Cardiac muscle cell (in vitro differentiated cells and primary cell): ENCODE measurements at places on chromosomes 3 and 15. TPM values are rescaled to one million over a fixed set of nuclear protein-coding genes. Genes with fewer than 3 reads are reported as not detected.
A peak's percentile ranks its signal among the peaks of the same experiment; 100 is the strongest.

The KCTD6 gene
- 15.7 and 17.6 TPM in 2 replicates for total RNA-seq

The ARL6 gene
- total RNA-seq, result 4.3 and 6.0 TPM in 2 replicates

The ANKUB1 gene
- total RNA-seq, result not detected in 2 replicates

The BMF gene
- 29.8 and 56.1 TPM in 2 replicates for total RNA-seq

The CD200R1 gene
- total RNA-seq, result 0.18 and 0.36 TPM in 2 replicates

The CYP8B1 gene
- total RNA-seq, result not detected in 2 replicates

The RFC4 gene
- total RNA-seq, result 23.0 and 37.5 TPM in 2 replicates

The IL20RB gene
- 0.60 and 0.77 TPM in 2 replicates for total RNA-seq

The KLF13 gene
- 26.3 and 35.7 TPM in 2 replicates for total RNA-seq

The MORC1 gene
- total RNA-seq, result not detected in 2 replicates

The SCAANT1 gene
- not detected in 2 replicates for total RNA-seq

DNA sequence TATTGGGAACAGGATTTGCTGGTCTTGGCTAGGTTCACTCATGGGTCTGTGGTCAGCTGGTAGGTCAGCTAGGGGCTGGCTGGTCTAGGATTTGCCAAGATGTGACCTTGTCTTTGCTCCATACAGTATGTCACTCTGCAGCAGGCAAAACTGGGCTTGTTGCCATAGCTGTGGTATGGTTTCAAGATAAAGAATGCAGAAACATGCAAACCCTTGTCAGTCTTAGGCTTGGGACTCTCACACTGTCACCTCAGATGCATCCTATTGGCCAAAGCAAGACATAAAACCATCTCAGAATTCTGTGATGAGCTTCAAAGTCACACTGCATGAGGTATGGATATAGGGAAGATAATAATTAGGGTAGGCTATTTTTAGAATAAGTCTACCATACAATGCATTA lies 66.6 kb upstream of the TBC1D5 start:
- no peaks in the 10 kb centered on the region for H3K27me3 ChIP-seq
- peaks cover 9% of the 10 kb centered on the region for H3K4me1 ChIP-seq
- peak; percentile 68 for DNase-seq
- no peaks in the 10 kb centered on the region for H3K36me3 ChIP-seq
- H3K27ac ChIP-seq, result no peak overlapping the region

- peak overlapping the region; percentile 46 for H3K27ac ChIP-seq
- H3K4me1 ChIP-seq, result peaks cover 21% of the 10 kb centered on the region
- H3K27me3 ChIP-seq, result no peaks in the 10 kb centered on the region
- H3K36me3 ChIP-seq, result no peaks in the 10 kb centered on the region
- no peak for DNase-seq
- H3K4me3 ChIP-seq, result no peak overlapping the region
Observed at GRCh38 chr3:187183210-187183862, 13.9 kb upstream of the RTP1 start.

DNA sequence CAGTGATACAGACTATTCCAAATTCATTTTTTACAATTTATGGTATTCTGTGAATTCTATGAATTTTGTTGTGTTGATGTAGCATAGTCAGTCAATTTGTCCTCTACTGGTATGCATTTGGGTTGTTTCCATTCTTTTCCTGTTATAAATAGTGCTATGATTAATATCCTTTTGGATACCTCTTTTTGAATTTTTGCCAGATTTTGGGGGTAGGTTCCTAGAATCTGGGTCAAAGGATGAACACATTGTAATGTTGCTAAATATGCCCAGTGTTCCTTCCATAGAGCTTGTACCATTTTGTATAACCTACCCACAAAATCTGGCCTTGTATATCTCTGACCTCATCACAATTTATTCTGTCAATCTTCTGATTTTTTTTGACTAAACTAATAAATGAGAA lies 44.4 kb upstream of the C3orf38 start:
- no peaks in the 10 kb centered on the region for H3K4me1 ChIP-seq
- no peaks in the 10 kb centered on the region for H3K36me3 ChIP-seq
- no peak overlapping the region for H3K27ac ChIP-seq
- H3K4me3 ChIP-seq, result no peak overlapping the region

DNA sequence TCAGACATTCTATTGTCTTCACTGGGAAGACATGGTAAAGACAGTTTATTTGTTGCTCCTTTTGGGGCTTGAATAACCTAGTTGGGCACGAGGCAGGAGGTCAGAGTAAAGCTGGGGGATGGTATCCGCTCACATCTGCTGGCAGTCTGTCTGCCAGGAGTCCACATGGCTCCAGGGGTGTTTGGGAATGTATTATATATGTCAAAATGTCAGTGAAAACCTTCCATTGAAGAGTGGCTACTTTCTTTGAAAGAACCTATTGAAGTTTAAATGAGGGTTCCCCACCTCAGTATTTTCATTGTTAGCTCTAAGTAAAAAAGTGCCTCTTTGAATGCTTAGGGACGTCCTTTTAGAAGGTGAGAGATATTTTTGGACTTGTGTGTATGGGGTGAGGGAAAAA lies 68.4 kb downstream of the CLDN11 start:
- no peaks in the 10 kb centered on the region for H3K4me1 ChIP-seq
- H3K36me3 ChIP-seq, result no peaks in the 10 kb centered on the region
- no peak for DNase-seq
- H3K4me3 ChIP-seq, result no peak overlapping the region
- no peaks in the 10 kb centered on the region for H3K27me3 ChIP-seq
- H3K27ac ChIP-seq, result no peak overlapping the region

- H3K4me1 ChIP-seq, result peaks cover 14% of the 10 kb centered on the region
- no peaks in the 10 kb centered on the region for H3K36me3 ChIP-seq
- H3K4me3 ChIP-seq, result no peak overlapping the region
- DNase-seq, result no peak
Observed at GRCh38 chr3:8986741-8987140, 23.5 kb upstream of the RAD18 start.

GRCh38 chr3:147672035-147672434 lies 262.9 kb downstream of the ZIC1 start:
- H3K27me3 ChIP-seq, result no peaks in the 10 kb centered on the region
- H3K4me3 ChIP-seq, result no peak overlapping the region
- H3K4me1 ChIP-seq, result no peaks in the 10 kb centered on the region
- no peak overlapping the region for H3K27ac ChIP-seq
- no peaks in the 10 kb centered on the region for H3K36me3 ChIP-seq

DNA sequence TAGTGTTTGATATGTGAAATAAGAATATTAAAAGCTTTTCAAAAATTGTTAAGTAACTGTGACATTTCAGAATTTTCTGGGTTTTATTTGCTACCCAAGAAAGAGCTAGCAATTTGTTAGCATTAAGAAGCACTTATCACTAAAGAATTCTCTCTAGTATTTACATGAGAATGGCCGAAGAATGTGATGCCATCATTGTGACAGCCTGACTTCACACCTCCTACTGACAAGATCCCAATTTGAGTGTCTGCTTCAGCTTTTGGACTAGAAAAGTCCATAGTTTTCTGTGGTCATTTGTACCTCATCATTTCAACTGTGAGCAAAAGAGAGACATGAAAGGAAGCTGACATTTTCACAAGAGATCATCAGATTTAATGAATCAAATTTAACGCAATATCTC lies 548.1 kb upstream of the AGTR1 start:
- H3K4me1 ChIP-seq, result no peaks in the 10 kb centered on the region
- H3K4me3 ChIP-seq, result no peak overlapping the region
- H3K36me3 ChIP-seq, result no peaks in the 10 kb centered on the region
- H3K27ac ChIP-seq, result no peak overlapping the region
- no peaks in the 10 kb centered on the region for H3K27me3 ChIP-seq

GRCh38 chr15:68328443-68328842 lies 50.9 kb downstream of the FEM1B start:
- H3K36me3 ChIP-seq, result no peaks in the 10 kb centered on the region
- DNase-seq, result no peak
- H3K4me1 ChIP-seq, result no peaks in the 10 kb centered on the region
- no peaks in the 10 kb centered on the region for H3K27me3 ChIP-seq
- no peak overlapping the region for H3K4me3 ChIP-seq

DNA sequence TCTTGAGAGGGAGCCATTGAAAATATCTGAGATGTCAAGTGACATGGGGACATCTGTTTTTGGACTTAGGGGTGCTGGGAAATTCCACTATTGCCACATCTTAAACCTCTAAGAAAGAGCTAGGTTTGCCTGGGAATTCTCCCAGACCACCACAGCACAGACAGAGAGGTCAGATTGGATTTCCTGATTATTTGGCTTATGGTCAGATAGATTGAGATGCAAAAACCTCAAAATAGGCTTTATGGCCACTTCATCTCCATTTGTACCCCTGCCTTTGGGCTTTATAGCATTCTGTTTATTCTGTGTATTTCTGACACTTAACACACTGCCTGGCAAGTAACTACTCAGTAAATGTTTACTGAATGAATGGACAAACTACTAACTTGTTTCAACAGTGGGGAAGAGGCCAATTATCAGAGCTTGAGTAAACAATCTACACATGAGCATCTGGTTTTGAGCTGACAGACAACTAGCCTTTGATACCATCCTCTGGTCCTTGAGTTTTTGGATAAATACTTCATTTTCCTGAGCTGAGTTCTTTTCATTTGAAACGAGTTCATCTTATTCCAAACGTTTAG lies 81.8 kb downstream of the TP63 start:
- no peak overlapping the region for H3K27ac ChIP-seq
- no peaks in the 10 kb centered on the region for H3K4me1 ChIP-seq
- no peaks in the 10 kb centered on the region for H3K27me3 ChIP-seq
- H3K4me3 ChIP-seq, result no peak overlapping the region
- no peak for DNase-seq

- no peak overlapping the region for H3K4me3 ChIP-seq
- no peaks in the 10 kb centered on the region for H3K36me3 ChIP-seq
- H3K4me1 ChIP-seq, result no peaks in the 10 kb centered on the region
- H3K27me3 ChIP-seq, result no peaks in the 10 kb centered on the region
- no peak for DNase-seq
Observed at GRCh38 chr3:106108925-106109324, 240.1 kb upstream of the CBLB start.

GRCh38 chr3:160106905-160107861 lies 118.0 kb upstream of the C3orf80 start:
- H3K4me3 ChIP-seq, result no peak overlapping the region
- no peak overlapping the region for H3K27ac ChIP-seq
- no peaks in the 10 kb centered on the region for H3K4me1 ChIP-seq
- H3K27me3 ChIP-seq, result no peaks in the 10 kb centered on the region
- DNase-seq, result no peak

GRCh38 chr3:161567577-161568361 lies 71.2 kb downstream of the OTOL1 start:
- no peak overlapping the region for H3K4me3 ChIP-seq
- H3K36me3 ChIP-seq, result no peaks in the 10 kb centered on the region

- DNase-seq, result no peak
- H3K4me1 ChIP-seq, result no peaks in the 10 kb centered on the region
- no peak overlapping the region for H3K27ac ChIP-seq
- no peaks in the 10 kb centered on the region for H3K36me3 ChIP-seq
- no peak overlapping the region for H3K4me3 ChIP-seq
Observed at GRCh38 chr3:13285007-13285567, 135.0 kb downstream of the NUP210 start.

- no peak overlapping the region for H3K4me3 ChIP-seq
- H3K27me3 ChIP-seq, result no peaks in the 10 kb centered on the region
- no peaks in the 10 kb centered on the region for H3K4me1 ChIP-seq
- peaks cover 3% of the 10 kb centered on the region for H3K36me3 ChIP-seq
- DNase-seq, result no peak
- no peak overlapping the region for H3K27ac ChIP-seq
Observed at GRCh38 chr3:108191394-108191793, 30.8 kb downstream of the IFT57 start.

DNA sequence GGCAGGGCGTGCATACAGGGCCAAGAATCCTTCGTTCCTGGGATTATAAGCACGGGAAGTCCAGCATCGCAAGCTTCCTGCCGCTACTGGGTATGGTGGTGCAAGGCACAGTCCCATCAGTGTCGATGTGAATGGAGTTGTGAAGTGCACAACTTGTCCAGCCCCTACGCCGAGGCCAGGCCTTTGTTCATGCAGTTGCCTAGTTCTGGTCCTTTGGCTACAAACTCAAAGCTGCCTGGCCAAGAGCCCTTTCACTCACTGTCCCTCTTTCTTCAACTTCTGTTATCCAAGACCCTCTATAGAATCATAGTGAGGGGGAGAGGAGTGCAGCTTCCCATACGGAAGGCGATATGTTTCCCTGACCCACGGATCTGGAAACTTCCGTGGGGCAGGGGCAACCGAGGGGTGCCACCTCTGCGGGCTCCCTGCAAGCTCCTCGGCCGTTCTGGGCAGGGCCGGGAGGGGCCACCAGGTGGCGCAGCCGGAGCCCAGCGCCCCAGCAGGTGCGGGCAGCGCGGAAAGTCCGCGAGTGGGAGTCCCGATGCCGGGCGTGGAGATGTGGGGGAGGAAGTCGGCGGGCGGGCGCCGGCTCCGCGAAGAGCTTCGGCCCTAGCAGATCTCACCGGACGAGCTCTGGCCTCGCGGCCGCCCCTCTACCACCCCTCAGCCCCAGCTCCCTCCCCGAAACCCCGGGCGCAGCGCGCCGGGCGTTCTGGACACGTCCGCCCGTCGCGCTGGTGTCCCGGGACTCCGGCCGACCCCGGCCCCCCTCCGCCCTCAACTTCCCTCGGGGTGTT lies 693 bp downstream of the RASGRP1 start:
- peak overlapping the region; percentile 81 for H3K4me3 ChIP-seq
- peaks cover 11% of the 10 kb centered on the region for H3K4me1 ChIP-seq
- no peaks in the 10 kb centered on the region for H3K36me3 ChIP-seq

DNA sequence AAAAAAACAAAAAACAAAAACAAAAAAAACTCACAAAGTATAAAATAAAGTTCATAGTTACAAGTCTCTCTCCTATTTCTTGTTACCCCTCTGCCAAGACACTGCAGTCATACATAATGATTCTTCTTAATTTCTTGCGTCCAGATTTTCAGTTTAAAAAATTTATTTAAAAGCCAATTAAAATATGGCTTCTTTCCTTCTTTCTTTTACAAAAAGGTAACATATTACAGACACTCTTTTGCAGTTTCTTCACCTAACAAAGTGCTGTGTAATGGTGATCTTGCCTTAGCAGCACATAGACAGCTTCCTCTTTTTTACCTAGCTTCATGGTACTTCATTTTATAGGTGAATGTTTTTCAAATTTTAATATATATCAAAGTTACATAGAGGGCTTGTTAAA lies 136.1 kb upstream of the SGO1 start:
- no peaks in the 10 kb centered on the region for H3K36me3 ChIP-seq
- H3K4me3 ChIP-seq, result no peak overlapping the region
- H3K27ac ChIP-seq, result no peak overlapping the region
- peaks cover 3% of the 10 kb centered on the region for H3K4me1 ChIP-seq
- no peaks in the 10 kb centered on the region for H3K27me3 ChIP-seq
- DNase-seq, result no peak

GRCh38 chr15:68807249-68807648 lies 13.4 kb downstream of the ANP32A start:
- no peaks in the 10 kb centered on the region for H3K36me3 ChIP-seq
- peak overlapping the region; percentile 40 for H3K27ac ChIP-seq
- no peaks in the 10 kb centered on the region for H3K27me3 ChIP-seq
- H3K4me1 ChIP-seq, result peaks cover 49% of the 10 kb centered on the region
- no peak for DNase-seq

- H3K4me1 ChIP-seq, result no peaks in the 10 kb centered on the region
- no peak overlapping the region for H3K4me3 ChIP-seq
- H3K27me3 ChIP-seq, result no peaks in the 10 kb centered on the region
- H3K36me3 ChIP-seq, result no peaks in the 10 kb centered on the region
- H3K27ac ChIP-seq, result no peak overlapping the region
Observed at GRCh38 chr15:52146776-52147175, 34.2 kb upstream of the BCL2L10 start.

GRCh38 chr15:95174301-95175259 lies 943.2 kb downstream of the MCTP2 start:
- no peaks in the 10 kb centered on the region for H3K36me3 ChIP-seq
- no peaks in the 10 kb centered on the region for H3K27me3 ChIP-seq
- peaks cover 14% of the 10 kb centered on the region for H3K4me1 ChIP-seq
- no peak overlapping the region for H3K27ac ChIP-seq
